Coronary artery (tissue), 2 donors: ENCODE measurements at places on chromosomes 7 and 10.

DNA sequence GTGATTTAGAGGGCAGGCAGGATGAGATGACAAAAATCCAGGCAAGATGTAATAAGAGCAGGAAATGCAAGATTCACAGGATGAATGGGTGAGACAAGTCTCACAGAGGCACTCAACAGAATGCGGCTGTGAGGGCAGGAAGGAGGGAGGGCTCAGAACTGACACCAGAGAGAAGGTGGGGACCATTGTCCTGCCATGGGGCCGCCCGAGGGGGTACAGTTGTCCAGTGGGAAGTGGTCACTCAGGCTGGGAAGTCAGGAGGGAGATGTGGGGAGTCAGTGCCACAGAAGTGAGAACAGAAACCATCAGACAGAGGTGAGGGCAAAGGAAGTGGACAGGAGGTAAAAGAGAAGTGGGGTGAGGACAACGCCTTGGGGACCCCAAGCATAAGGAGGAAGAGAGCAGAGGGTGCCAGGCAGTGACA is 8.9 kb downstream of the HIP1 start:
- no peak for DNase-seq

GRCh38 chr7:123622660-123623386 is 21.2 kb downstream of the ASB15 start:
- DNase-seq = no peak

- no peak for DNase-seq
Observed at GRCh38 chr7:20786779-20787659, at the start of gene SP8. TSS of gene SP8 (minus strand) at chr7:20786886. CDS start at chr7:20786798, 88 bp downstream.

DNA sequence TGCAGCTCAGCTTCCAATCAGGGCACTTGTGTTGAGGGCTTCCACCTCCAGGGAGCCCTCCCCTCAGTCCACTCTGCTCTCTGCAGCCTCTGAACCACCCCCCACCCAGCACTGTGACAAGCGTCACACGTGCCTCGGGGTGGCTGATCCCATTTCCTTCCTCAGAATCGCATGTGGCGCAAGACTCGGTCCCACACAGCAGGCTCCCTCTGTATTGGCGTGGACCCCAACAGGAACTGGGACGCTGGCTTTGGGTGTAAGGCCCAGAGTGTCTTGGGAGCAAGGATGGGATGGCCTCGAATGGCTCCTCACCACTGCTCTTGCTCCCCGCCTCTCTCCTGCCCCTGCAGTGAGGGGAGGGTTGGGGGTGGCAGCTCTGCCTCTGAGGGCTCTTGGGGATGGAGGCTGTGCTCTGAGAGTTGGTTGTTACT is 4.1 kb downstream of the CPA1 start:
- peak; percentile 58 for DNase-seq
